ENCODE measurements at places on chromosomes 2 and 18.

- peaks cover 44% of the 10 kb centered on the region for H3K4me1 ChIP-seq
- no peak overlapping the region for H3K4me3 ChIP-seq
- peak overlapping the region; percentile 51 for H3K27ac ChIP-seq
- no peaks in the 10 kb centered on the region for H3K27me3 ChIP-seq
- no peaks in the 10 kb centered on the region for H3K36me3 ChIP-seq
Observed at GRCh38 chr2:28356095-28356911, 36.4 kb upstream of the FOSL2 start.

GRCh38 chr18:28050545-28050944, 126.4 kb downstream of the CDH2 start:
- H3K27ac ChIP-seq, result no peak overlapping the region
- no peaks in the 10 kb centered on the region for H3K4me1 ChIP-seq
- DNase-seq, result no peak

DNA sequence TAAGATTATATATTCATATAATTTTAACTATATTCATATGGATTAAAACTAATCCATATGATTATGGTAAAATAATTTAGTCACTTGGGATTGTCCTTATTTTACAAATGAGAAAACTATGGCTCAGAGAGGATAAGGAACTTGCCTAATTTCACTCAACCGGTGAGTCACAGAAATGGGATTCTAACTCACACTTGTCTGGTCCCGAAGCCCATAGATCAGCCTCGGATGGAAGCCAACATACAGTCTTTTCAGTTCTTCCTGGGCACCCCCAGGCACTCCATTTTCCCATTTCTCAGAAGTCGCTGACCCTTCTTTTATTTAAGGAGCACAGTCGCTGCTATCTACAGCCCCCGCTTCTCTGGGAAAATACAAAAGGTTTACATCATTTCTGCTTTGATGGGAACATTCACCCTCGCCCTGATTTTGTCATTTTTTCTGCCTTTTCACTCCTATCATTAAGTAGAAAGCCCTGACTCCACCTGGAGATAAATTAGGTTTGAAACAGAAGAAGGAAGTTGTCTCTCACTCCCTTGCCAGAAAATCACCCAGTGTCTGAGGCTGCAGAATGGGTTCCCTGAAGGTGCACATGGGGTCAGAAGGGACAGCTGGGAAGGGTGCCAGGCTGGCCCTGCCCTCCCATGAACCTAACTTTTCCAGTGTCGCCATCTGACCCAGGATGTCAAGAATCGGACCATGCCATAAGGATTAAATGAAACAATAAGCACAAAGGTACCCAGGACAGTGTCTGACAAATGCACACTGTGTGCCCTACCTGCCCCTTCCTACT, 36.6 kb downstream of the CYP1B1 start:
- no peaks in the 10 kb centered on the region for H3K36me3 ChIP-seq
- H3K27ac ChIP-seq, result no peak overlapping the region
- H3K4me1 ChIP-seq, result no peaks in the 10 kb centered on the region
- H3K4me3 ChIP-seq, result no peak overlapping the region

- H3K27me3 ChIP-seq, result no peaks in the 10 kb centered on the region
- no peaks in the 10 kb centered on the region for H3K36me3 ChIP-seq
- no peak for DNase-seq
- H3K4me3 ChIP-seq, result no peak overlapping the region
- no peaks in the 10 kb centered on the region for H3K4me1 ChIP-seq
Observed at GRCh38 chr2:132645176-132645575, 24.8 kb downstream of the LYPD1 start.

DNA sequence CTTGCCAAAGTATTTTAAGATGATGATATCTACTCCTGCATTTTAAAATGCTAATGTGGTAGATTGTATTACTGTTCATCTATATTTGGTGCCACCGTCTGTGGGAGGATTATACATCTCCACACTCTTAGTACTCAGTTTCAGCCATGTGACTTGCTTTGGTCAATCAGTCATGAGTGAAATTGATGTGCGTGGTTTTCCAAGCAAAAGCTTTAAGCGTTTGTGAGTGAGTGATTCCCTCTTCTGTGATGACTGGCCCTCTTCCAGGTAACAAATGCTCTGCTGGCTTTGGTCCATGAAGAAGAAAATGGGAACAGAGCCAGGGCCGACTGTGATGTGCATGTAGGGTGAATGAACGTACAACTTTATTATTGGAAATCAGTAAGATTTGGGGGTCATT, 330.4 kb downstream of the LPIN1 start:
- H3K4me3 ChIP-seq, result no peak overlapping the region
- no peaks in the 10 kb centered on the region for H3K27me3 ChIP-seq
- no peaks in the 10 kb centered on the region for H3K36me3 ChIP-seq
- H3K4me1 ChIP-seq, result peaks cover 4% of the 10 kb centered on the region

DNA sequence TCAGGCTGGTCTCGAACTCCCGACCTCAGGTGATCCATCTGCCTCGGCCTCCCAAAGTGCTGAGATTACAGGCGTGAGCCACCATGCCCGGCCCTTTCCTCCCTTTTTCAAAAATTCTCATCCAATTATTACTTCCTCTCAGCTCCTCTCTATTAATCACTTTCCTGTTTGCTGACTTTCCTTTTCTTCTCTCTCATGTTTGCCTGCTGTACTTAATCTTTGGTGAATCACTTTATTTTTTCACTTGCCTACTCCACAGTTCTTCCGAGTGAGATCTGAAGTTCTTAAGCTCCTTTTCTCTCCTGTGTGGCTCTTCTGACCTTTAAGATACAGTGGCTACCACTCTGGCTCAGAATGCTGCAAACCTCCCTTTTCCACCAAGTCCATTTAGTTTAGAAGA, 126.3 kb upstream of the SERTAD2 start:
- H3K4me3 ChIP-seq, result no peak overlapping the region
- H3K36me3 ChIP-seq, result no peaks in the 10 kb centered on the region
- H3K4me1 ChIP-seq, result no peaks in the 10 kb centered on the region
- no peak for DNase-seq
- no peaks in the 10 kb centered on the region for H3K27me3 ChIP-seq

GRCh38 chr2:36485521-36485920, 112.4 kb downstream of the FEZ2 start:
- no peaks in the 10 kb centered on the region for H3K36me3 ChIP-seq
- H3K4me3 ChIP-seq, result no peak overlapping the region

- H3K4me3 ChIP-seq, result no peak overlapping the region
- no peak overlapping the region for H3K27ac ChIP-seq
- no peak for DNase-seq
- H3K4me1 ChIP-seq, result no peaks in the 10 kb centered on the region
Observed at GRCh38 chr18:31430554-31430953, 17.0 kb upstream of the DSG3 start.

GRCh38 chr2:215141706-215142105, 3.3 kb upstream of the ABCA12 start:
- no peaks in the 10 kb centered on the region for H3K27me3 ChIP-seq
- DNase-seq, result no peak
- H3K27ac ChIP-seq, result no peak overlapping the region
- no peaks in the 10 kb centered on the region for H3K36me3 ChIP-seq
- no peaks in the 10 kb centered on the region for H3K4me1 ChIP-seq

GRCh38 chr2:78977661-78978145, 47.8 kb upstream of the REG3G start:
- H3K4me1 ChIP-seq, result no peaks in the 10 kb centered on the region
- H3K4me3 ChIP-seq, result no peak overlapping the region
- no peaks in the 10 kb centered on the region for H3K27me3 ChIP-seq
- H3K27ac ChIP-seq, result no peak overlapping the region
- no peaks in the 10 kb centered on the region for H3K36me3 ChIP-seq

GRCh38 chr2:234178330-234179030, 128.0 kb downstream of the SPP2 start:
- no peak overlapping the region for H3K27ac ChIP-seq
- no peak overlapping the region for H3K4me3 ChIP-seq
- no peaks in the 10 kb centered on the region for H3K36me3 ChIP-seq
- no peak for DNase-seq

GRCh38 chr2:230046491-230046890, 22.2 kb downstream of the SLC16A14 start:
- H3K4me3 ChIP-seq, result no peak overlapping the region
- no peaks in the 10 kb centered on the region for H3K4me1 ChIP-seq
- no peak for DNase-seq

DNA sequence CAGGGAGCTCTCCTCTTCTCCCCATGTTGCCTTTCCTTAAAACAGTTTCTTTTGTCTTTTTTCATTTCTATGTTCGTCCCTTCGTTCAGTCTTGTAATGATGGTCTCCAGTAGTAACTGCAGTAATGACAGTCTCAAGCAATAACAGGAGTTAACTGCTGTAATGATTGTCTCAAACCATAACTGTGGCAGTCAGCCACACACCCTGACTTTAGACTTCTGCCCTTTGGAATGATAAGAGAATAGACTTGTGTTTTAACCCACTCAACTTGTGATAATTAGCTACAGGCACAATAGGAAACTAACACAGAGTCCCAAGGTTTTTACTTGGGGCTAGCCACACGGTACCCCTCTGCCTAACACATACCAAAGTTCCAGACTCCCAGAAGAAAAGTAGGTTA, 12.1 kb downstream of the TMEM131 start:
- H3K4me3 ChIP-seq, result no peak overlapping the region
- H3K27me3 ChIP-seq, result no peaks in the 10 kb centered on the region

DNA sequence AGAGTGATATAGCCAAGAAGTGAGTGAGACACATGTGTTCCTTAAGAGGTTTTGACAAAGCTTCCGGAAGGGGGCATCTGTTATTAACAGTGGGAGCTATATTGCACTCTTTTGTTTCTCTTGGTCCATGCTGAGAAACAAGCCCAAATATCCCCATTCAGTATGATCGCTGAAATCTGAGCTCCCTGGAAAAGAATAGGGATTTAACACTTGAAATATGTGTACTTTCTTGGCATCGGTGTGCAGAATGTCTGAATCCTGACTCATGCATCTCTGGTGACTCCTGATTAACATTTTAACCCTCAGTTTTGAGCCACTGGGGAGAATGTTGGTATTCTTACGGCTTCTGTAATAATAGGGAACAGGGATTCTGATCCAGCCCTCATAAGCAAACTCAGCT, 448.1 kb downstream of the TSN start:
- no peaks in the 10 kb centered on the region for H3K36me3 ChIP-seq
- no peak overlapping the region for H3K27ac ChIP-seq
- no peak overlapping the region for H3K4me3 ChIP-seq
- H3K4me1 ChIP-seq, result no peaks in the 10 kb centered on the region
- no peak for DNase-seq

DNA sequence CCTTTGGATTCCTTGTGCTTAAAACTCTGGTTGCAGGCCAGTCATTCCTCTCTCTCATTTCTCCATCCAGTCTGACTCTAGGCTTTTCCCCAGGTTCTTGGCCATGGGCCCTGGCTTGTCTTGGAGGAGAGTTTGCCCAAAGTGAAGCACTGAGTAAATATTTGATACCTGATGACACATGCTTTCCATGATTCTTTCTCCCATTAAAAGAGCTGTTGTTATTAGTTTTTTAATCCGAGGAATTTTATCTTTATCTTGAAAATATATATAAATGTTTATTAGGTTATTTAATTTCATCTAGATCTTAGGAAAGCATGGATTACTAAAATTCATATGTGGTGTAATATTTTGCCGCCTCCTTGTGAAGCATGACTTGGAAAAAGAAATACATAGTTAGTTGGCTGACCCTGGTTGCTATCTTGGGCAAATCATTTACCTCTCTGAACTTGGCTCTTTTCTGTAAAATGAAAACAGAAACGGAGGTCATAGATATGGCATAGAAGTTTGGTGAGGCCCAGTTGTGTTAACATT, 650.1 kb downstream of the SLC4A3 start:
- H3K36me3 ChIP-seq, result no peaks in the 10 kb centered on the region
- no peak overlapping the region for H3K27ac ChIP-seq
- DNase-seq, result no peak
- H3K27me3 ChIP-seq, result no peaks in the 10 kb centered on the region

GRCh38 chr2:61436092-61436491, 34.8 kb downstream of the USP34 start:
- H3K36me3 ChIP-seq, result no peaks in the 10 kb centered on the region
- no peak overlapping the region for H3K27ac ChIP-seq
- no peak for DNase-seq
- H3K27me3 ChIP-seq, result no peaks in the 10 kb centered on the region
- H3K4me3 ChIP-seq, result no peak overlapping the region

DNA sequence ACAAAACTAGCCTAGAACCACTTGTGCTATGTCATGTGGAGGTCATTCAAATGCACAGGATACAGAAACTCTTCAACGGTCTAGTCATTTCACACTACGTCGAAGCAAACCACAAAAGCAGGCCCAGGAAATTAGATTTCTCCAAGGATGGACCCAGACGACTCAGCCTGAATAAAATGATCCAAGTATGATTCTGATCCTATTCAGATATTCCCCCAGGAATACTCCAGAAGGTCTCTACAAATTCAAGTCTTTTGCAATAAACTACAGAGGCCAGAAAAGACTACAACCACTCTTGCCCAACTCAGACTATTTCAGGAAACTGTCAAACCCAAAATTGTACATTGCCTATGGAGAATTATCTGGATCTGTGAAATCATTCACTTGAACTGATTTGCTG, 422.5 kb downstream of the METTL4 start:
- DNase-seq, result no peak
- H3K4me1 ChIP-seq, result no peaks in the 10 kb centered on the region
- no peaks in the 10 kb centered on the region for H3K27me3 ChIP-seq
- no peaks in the 10 kb centered on the region for H3K36me3 ChIP-seq

DNA sequence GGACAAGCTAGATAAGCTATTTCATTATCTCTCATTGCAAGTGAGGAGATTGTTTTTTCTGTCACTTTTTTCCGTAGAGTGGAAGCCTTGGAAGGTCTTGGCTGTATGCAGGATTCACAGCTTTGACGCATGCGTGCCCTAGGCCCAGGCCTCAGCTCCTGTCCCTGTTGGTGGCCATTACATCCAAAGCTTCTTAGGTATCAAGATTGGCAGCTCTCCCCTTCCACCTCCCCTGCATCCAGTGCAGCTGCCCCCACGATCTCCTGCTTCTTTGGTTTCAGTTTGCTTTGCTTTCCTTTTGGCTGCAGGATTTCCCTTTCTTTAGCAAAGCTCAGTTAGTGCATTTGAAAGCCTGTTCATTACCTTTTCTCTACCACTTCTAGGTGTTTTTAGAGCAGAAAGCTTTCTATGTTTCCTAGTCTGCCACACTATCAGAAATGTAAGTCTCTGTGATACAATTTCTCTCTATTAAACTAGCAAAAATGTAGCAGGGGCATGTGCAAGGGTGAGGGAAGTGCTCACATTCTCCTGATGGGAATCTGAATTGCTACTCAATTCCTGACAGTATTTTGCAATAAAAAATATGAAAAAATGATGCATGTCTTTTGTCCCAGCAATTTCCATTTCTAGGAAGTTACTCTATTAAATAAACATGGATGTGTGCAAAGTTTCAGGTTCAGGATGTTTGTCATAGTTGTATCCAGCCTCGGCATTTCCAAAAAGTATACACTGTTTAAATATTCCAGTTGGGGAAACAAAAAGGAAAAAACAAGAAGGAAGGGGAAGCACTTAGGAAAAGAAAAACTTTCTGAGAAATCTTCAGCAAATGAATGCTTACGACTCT, 91.2 kb downstream of the LIPG start:
- H3K36me3 ChIP-seq, result no peaks in the 10 kb centered on the region
- no peak for DNase-seq
- H3K27me3 ChIP-seq, result no peaks in the 10 kb centered on the region

DNA sequence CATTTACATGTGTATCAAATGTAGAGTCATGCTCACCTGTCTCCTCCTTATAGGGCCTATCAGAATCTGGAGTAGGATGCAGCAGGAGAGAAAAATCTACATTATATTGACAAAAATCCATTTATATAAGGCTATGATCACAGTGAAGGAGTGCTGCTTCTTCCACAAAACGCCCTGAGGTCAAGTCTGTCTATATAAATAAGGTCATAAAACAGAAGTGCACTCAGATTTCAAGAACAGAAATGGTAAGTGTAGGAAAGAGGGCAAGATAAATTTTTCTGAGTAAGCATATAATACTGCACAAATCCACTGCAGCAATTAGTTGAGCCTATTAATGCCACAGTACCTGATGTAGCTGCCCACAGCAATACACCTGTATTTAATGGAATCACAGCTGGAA, 51.8 kb downstream of the COL5A2 start:
- H3K4me1 ChIP-seq, result no peaks in the 10 kb centered on the region
- H3K4me3 ChIP-seq, result no peak overlapping the region
- no peaks in the 10 kb centered on the region for H3K27me3 ChIP-seq
- DNase-seq, result no peak
- H3K27ac ChIP-seq, result no peak overlapping the region
